ENCODE measurements at places on chromosomes 16 and 17. TPM values are rescaled to one million over a fixed set of nuclear protein-coding genes. Genes with fewer than 3 reads are reported as not detected.

DNA sequence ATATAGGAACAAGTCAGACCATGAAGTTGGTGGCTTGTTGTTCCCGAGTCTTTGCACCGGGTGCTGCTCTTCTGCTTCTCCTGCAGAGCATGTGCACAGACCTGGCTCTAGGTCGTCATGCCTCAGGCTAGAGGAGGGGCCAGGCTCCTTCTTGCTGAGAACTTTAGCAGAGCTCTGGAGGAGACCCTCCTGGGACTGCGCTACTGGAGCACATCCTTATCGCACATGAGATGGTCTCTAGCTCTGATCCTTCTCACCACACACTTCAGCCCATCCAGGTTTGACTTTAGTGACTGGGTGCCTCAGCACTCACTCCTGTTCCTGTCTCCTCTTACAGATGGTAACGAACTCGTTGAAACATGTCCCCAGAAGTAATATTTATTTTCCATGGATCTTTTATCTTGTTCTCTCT is 14.9 kb downstream of the FOXK2 start:
- no peak overlapping the region for H3K27ac ChIP-seq
- H3K4me3 ChIP-seq: no peak overlapping the region
- no peak for DNase-seq
- peaks cover 3% of the 10 kb centered on the region for H3K36me3 ChIP-seq
- no peaks in the 10 kb centered on the region for H3K27me3 ChIP-seq

GRCh38 chr17:42844761-42845555 is 578 bp downstream of the AOC2 start:
- no peak for DNase-seq
- H3K27ac ChIP-seq: no peak overlapping the region
- H3K27me3 ChIP-seq: no peaks in the 10 kb centered on the region
- H3K4me3 ChIP-seq: no peak overlapping the region

DNA sequence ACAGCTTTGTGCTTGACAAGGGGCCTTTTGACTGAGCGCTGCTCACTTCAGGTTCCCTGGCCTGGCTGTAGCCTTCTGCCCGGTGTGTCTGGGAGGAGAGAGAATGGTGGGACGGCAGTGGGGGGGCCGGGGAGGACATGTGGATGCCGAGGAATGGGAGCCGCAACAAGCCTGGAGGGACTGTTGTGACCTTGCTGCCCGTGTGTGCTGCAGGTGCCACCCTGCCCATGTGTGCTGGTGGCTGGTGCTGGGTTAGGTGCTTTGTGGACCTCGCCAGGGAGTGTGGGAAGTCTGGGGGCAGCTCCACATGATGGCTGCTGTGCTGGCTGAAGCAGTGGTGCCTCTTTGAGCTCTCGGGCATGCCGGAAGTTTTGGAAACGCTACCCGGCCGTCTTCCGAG is 132.1 kb downstream of the LAT start:
- DNase-seq: no peak
- H3K27ac ChIP-seq: no peak overlapping the region
- H3K36me3 ChIP-seq: peaks cover 32% of the 10 kb centered on the region
- H3K4me3 ChIP-seq: no peak overlapping the region

GRCh38 chr17:3026856-3027751 is 36.3 kb downstream of the OR1D5 start:
- no peak for DNase-seq
- no peaks in the 10 kb centered on the region for H3K4me1 ChIP-seq
- peaks cover 3% of the 10 kb centered on the region for H3K36me3 ChIP-seq
- no peak overlapping the region for H3K27ac ChIP-seq

CCL1 gene
- total RNA-seq: not detected

KRT25 gene
- not detected for total RNA-seq

HSD11B2 gene
- total RNA-seq: not detected

CES1 gene
- total RNA-seq: 0.79 TPM

KRT33A gene
- not detected for total RNA-seq

ZG16 gene
- not detected for total RNA-seq

All from T-cell (primary cell).